ENCODE measurements at places on chromosomes 6 and 20. TPM values are rescaled to one million over a fixed set of nuclear protein-coding genes. Genes with fewer than 3 reads are reported as not detected.
A peak's percentile ranks its signal among the peaks of the same experiment; 100 is the strongest.

DNA sequence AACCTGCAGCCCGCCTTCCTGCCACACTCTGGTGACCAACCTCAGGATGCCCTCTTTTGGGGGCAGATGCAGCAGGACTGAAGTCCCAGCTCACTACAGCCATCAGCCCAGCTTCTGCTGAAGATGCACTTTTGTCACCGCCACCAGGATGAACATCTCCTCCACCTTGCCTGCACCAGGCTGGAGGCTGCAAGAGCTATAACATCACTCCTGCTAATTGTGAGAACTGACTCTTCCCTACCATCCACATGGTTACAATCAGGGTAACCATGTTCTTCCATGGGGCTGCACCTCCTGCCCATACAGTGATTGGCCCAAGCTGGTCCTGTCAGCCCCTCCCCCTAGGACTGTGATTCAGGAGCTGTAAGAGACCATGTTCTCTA lies 2.0 kb upstream of the ACTL10 start:
- no peak overlapping the region for H3K4me3 ChIP-seq
- peak overlapping the region; percentile 77 for H3K27ac ChIP-seq
- DNase-seq = no peak
- peaks cover 36% of the 10 kb centered on the region for H3K4me1 ChIP-seq
- peaks cover 31% of the 10 kb centered on the region for H3K36me3 ChIP-seq
- H3K27me3 ChIP-seq = no peaks in the 10 kb centered on the region

GRCh38 chr6:13486679-13487121 lies 700 bp downstream of the GFOD1 start:
- peak; percentile 84 for DNase-seq
- H3K36me3 ChIP-seq = no peaks in the 10 kb centered on the region
- peaks cover 39% of the 10 kb centered on the region for H3K4me1 ChIP-seq
- H3K4me3 ChIP-seq = peak overlapping the region; percentile 89
- no peaks in the 10 kb centered on the region for H3K27me3 ChIP-seq

DNA sequence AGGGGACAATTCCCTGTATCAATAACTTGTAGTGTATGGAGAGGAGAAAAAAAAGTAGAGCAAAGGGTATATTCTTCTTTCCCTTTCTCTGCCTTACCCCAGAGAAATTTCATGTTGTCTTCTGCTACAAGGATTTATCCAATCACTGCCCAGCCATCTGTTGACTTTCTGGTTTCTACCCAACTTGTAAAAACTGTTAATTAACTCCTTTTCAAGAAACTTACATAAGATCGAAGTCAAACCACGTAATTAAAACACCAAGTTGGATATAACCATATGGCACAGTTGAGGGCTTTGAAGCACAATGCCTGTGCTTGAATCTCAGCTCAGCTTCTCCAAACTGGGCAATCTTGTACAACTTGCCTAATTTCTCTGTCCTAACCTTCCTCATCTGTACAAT lies 99.5 kb downstream of the MAN1A1 start:
- no peak for DNase-seq
- H3K27me3 ChIP-seq = no peaks in the 10 kb centered on the region
- no peak overlapping the region for H3K27ac ChIP-seq
- H3K36me3 ChIP-seq = no peaks in the 10 kb centered on the region

- H3K4me3 ChIP-seq = no peak overlapping the region
- no peaks in the 10 kb centered on the region for H3K27me3 ChIP-seq
- DNase-seq = no peak
- H3K36me3 ChIP-seq = no peaks in the 10 kb centered on the region
- no peak overlapping the region for H3K27ac ChIP-seq
- no peaks in the 10 kb centered on the region for H3K4me1 ChIP-seq
Measured at GRCh38 chr20:64160118-64160517, 4.1 kb upstream of the MYT1 start.

DNA sequence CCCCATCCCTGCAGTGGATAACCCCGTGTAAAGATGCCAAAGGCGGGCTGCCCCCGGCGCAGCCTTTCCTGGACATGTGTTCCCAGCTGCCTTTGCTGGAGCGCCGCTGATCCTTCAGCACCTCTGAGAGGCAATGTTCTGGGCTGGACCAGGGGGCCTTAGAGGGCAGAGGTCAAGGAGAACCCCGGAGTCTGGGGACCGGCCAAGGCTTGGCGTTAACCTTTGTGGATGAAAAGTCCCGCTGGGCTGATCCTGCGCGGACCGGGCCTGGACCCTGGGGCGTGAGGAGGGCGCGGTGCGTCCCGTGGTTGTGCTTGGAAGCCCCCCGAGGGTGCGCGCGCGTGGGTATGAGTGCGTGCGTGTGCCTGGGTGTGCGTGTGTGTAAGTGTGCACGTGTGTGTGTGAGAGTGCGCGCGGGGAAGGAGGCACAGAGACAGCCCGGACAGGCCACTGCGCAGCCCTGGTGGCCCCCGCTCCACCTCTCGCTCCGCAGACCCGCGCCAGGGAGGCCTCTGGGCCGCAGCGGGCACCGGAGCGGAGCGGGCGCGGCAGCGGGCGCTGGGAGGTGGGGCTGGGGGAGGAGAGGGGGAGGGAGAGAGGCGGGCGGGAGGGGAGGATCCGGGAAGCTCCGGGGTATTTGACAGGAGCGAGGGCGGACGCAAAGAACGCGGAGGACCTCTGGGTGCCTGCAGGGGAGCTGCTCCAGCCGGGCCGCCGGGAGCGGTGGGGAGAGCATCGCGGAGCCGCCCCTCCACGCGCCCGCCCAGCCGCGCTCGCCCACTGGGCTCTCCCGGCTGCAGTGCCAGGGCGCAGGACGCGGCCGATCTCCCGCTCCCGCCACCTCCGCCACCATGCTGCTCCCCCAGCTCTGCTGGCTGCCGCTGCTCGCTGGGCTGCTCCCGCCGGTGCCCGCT lies at the start of gene SMOC2:
SMOC2 (plus strand) TSS at position 665 of the 914 bp plus-strand sequence; CDS start at position 852, 187 bp downstream.
- H3K4me3 ChIP-seq = peak within 1 kb of the TSS; percentile 55
- peak; percentile 79 for DNase-seq
- no peak within 1 kb of the TSS for H3K27ac ChIP-seq

Gene PPP1R16B
- total RNA-seq = 5.0 TPM

Gene GLO1
- 83.2 TPM for total RNA-seq

Gene SFTA2
- not detected for total RNA-seq

Measured in psoas muscle (tissue), 8 donors.